ENCODE measurements at places on chromosomes 7 and 10.

DNA sequence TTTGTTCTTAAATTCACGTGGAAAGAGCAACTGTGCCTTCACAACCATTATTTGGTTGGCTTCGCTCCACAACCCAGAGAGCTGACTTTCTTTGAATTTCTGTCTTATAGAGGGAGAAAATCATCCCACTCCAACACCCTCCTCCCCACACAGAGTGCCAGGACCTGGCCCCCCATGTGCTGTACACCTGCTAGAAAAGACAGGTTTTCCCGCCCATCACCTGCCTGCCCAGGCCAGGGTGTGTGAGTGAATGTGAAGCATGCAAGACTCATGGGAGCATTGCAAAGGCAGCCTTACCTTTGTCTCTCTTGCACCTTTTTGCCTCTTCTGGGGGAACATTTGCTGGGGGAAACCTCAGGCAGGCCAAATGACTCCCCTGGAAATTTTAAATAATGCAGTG lies 319.0 kb downstream of the TNS3 start:
- no peak for DNase-seq

GRCh38 chr7:105286441-105286840 lies 102.3 kb downstream of the SRPK2 start:
- no peak for DNase-seq

GRCh38 chr10:78768876-78769275 lies 299.9 kb upstream of the ZMIZ1 start:
- no peak for DNase-seq

GRCh38 chr7:51015581-51015980 lies 232.9 kb upstream of the GRB10 start:
- no peak for DNase-seq

DNA sequence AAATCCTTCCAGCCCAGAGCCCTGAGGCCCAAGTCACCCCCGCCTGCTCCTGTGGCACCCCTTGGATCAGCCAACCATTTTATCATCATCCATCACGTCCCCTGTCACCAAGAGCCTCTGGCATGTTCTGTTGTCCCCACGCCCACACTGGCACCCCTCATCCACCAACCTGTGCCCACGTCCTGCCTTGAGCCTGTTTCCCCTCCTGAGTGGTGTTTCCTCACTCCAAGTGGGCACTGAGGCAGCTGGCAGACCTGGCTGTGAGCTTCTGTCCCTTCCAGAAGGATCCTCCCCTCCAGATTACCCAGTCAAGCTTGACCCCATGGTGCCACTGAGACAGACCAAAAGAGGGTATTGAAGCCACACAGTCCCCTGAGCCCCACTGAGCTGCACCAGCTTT lies 71.4 kb upstream of the ANTXRL start:
- no peak for DNase-seq

GRCh38 chr7:8176370-8177081 lies 85.4 kb downstream of the ICA1 start:
- DNase-seq: peak; percentile 42

DNA sequence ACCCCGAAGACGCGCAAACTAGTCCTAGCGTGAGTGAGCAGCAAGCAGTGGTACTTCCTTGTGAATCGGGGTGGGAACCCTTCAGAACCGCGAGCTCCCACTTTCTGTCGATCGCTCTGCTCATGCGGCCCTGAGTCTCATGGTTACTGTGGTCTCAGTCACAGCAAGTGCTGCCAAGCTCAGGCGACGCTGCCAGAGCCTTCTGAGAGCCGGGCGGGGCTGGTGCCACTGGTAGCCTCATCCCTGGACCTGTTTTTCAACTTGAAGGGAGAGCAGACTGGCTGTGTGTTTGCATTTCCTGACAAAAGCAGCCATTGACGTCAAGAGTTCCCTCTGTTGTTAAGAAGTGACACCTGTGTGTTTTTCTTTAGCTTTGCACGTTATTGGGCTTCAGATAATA lies 32.9 kb upstream of the BHLHA15 start:
- DNase-seq: no peak

- no peak for DNase-seq
Observed at GRCh38 chr7:92731335-92732063, 104.9 kb downstream of the CDK6 start.

- DNase-seq: no peak
Observed at GRCh38 chr7:45983720-45984255, 62.7 kb upstream of the IGFBP3 start.

DNA sequence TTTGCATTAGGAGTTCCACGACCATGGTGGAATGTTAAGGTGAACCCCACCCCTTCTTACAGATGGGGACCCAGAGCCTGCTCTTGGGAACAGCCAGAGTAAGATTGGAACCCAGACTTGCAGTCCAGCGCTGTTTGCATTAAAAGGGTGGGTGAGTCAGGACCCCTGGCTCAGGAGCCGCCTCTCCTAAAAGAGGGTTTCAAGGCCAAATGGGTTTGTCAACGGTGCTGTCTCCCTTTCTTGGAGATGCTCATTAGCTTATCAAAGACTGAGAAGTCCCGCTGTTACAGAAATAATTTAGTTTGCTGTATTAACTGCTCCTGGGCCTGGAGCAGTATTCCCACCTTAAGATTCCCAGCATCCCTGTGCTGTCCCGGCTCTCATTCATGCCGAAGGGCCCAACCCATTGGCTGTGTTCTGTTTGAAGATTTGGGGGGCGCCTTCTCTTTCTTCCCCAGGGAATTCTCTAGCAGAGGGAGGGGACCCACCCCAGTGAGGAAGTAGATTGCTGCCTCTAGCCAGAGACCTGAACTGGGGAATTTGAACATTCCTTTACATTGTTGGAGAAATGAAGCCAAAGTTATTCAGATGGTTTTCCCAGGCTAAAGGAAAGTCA lies 1.8 kb downstream of the MARVELD1 start:
- DNase-seq: no peak

DNA sequence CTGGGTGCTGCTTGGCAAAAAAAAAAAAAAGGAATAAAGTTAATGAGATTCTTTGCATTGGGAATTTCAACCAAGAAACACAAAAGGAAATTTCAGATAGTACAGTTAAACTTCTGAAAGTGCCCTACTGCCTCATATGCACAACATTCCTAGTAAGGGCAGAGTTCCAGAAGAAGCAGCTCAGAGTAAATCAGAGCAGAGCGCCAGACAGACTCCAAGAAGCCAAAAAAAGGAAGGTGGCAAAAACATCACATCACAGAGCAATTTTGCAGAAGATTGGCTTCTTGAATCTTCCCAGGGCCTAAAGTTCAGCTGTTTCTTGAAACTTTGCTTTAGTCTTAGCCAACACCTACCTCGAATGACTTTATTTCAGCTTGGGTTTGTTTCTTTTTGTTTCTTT lies 544.1 kb downstream of the XPNPEP1 start:
- DNase-seq: no peak

DNA sequence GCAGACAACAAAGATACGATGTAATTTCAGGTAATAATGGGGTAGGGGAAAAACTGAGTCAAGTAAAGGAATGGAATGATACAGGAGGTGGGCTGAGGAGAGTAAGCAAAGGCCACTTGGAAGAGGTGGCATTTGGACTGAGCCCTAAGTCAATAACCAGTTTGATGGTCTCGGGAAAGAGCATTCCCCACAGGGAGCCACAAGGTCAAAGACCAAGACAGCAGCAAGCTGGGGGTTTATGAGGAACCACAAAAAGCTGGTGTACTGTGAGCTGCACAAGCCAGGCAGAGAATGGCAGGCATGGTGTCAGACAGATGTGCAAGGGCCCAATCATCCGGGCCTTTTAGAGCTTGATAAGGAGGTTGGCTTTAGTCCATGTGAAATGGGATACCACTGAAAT lies 98.7 kb downstream of the NOC3L start:
- no peak for DNase-seq

GRCh38 chr7:132940084-132940483 lies 141.8 kb downstream of the CHCHD3 start:
- DNase-seq: no peak

DNA sequence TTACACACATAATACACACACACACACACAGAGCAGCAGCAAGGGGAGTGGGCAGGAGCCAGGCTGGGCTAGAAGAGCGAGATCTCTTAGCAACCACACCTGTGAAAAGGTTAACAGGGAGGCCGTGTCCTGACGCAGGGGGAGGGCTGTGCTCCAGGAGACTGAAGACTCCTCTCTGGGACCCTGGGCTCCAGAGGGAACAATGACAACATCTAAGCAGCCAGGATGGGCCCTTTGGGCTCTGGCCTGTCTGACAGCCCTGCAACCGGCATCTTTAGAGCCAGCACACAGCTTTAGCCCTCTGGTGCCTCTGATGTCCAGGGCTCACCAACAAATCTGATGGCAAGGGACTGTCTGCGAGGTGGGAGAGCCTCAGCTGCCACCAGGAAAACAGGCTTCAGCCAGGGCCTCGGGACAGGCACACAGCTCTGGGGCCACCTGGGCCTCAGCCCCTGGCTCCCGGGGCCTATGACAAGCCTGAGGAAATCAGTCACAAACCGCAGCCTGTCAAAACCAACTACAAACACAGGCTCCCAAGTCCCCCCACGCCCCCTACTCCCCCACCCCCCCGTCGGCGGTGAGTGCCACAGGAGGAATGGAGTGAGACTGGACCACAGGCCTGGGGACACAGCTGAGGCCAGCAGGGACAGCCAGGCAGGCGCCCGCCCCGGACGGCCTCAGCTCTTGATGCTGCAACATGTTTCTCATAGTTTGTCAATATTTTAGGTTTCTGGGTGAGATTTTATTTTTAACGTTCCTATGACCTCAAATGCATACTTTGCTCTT lies 102.8 kb downstream of the TNS3 start:
- no peak for DNase-seq

GRCh38 chr10:70430493-70431445 lies 10.7 kb downstream of the NODAL start:
- no peak for DNase-seq

DNA sequence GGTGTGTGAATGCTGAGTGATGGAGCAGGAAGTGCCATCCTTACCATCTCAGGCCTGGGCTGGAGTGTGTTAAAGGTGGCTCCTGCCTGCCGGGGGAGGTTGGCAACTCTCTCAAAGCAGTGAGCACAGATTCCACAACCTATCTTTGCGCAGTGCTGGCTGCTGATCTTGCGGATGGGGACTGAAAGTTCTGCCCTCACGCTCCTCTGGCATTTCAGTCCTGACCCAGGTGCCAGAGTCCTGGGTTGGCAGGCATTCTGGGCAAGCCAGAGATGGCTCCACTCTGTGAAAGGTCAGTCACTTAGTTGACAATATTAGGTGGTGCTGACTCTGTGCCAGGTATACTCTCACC lies 315.5 kb downstream of the RPS24 start:
- DNase-seq: no peak

- DNase-seq: no peak
Observed at GRCh38 chr10:70714245-70714644, 41.9 kb downstream of the ADAMTS14 start.

DNA sequence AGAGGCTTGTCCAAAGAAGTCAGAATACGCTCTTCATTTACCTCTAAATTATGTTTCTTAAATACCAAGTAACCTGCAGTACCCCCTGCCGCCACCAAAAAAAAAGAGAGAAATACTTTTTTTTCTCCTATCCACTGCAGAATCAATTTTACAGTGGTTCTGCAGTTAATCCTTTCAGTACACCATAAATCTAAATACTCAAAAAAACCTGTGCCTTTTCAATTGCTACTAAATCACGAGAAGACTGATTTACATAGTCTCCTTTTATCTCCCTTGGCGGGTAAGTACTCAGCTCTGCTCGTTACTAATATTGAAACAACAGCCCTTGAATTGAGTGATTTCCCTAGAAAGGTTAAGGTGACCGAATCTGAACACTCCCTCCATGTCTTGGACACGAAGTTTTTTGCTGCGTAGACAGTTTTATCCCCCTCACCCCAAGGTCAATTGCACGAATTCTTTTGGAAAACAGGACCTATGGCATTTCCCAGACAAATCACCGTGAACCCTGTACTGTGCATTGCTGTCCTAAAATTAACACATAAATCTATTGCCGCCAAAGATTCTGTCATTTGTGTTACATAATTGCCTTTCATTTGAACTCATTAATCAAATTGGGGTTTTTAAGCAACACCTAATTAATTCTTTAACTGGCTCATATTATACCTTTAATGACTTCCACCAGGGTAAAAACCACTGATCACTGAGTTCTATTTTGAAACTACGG lies 512 bp upstream of the VIM start:
- DNase-seq: no peak

- DNase-seq: no peak
Observed at GRCh38 chr10:115941361-115941771, 331.6 kb downstream of the GFRA1 start.

GRCh38 chr10:65518379-65518778 lies 1407.5 kb upstream of the LRRTM3 start:
- no peak for DNase-seq

DNA sequence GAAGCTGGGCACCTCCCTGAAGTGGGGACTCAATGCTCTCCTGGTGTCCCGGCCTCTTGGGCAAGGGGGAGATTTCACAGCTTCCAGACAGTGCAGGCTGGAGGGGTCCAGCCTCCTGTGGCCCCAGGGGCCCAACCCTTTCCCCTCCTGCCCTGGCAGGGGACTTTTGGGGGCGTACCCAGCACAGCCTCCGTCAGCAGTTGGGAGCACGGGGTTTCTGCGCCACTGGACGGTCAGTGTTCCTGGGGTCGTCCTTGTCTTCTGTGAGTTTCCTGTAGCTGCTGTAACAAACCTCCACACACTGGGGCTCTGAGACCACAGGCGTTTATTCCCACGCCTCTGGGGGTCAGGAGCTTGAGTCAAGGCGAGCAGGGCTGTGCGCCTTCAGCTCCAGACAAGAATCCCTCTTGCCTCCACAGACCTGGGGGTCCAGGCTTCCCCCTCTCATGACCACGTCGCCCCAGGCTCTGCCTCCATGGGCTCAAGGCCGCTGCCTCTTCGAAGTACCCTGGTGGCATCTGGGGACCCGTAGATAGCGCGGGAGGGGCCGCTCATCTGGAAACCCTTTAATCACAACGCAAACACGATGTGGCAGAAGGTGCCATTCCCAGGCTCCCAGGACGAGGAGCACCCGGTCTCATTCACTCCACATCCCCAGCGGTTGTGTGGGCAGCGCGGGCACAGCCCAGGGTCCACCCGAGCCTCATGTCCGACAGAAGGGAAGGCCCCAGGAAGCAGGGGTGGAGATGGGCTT lies 14.0 kb downstream of the PWWP2B start:
- DNase-seq: no peak

DNA sequence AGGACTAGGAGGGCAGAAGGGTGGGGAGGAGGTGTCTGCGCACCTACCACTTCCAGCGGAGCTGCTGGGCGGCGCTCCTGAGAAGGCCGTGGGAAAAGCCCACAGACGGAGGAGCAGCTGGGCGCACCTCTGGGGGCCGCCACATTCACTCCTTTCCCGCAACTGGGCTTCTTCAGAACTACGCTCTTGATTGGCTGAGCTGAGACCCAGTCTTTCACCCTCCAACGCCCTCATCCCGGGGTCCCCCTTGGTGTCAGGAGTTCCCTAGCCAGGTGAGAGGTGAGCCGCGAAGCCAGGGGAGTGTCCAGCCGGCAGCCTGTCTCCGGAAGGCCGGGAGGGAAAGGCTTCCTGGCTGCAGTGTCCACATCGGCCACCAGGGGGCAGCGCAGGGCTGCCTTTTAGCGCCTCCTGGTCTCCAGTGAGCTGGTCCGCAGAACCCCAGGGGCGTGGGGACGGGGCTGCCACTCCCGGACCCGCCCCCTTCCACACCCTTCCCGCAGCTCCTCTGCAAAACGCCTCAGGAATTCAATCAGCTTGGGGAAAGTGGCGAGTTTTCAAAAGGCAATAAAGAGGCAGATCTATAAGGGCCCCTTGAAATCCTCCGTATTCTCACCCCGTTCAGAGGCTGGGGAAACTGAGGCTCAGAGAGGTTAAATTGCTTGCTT lies 98.8 kb downstream of the CHST15 start:
- DNase-seq: peak; percentile 77

GRCh38 chr7:8531991-8532515 lies 98.6 kb downstream of the NXPH1 start:
- DNase-seq: no peak

- DNase-seq: no peak
Observed at GRCh38 chr10:13993673-13994089, 337.0 kb downstream of the FRMD4A start.
